Brain pericyte (primary cell): ENCODE measurements at places on chromosomes 2 and 18.

DNA sequence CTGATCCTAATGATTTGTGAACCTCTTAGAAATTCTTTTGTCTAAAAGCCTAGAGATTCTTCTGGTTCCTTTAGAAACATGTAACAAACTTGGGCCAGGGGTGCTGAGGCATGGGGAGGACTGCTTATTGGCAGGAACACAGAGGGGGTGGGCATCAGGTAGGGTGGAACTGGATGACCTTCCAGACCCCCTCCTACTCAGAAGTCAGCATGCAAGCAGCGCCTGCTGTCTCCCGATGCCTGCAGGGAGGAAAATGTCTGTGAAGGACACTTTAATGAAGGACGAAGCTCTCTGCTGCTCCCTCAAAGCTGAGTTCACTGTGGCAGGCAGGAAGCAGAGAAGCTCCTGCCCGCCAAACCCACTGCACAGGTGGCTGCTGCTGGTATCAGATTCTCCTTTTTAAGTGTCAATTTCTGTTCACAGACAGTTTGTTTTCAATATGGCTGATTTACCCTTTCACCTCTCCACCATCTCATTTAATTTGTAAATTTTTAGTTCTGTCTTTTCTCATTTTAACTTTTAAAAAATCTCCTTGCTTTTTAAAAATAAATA is 19.4 kb downstream of the COA5 start:
- DNase-seq = no peak

GRCh38 chr2:62944362-62944761 is 106.3 kb upstream of the OTX1 start:
- DNase-seq = no peak

DNA sequence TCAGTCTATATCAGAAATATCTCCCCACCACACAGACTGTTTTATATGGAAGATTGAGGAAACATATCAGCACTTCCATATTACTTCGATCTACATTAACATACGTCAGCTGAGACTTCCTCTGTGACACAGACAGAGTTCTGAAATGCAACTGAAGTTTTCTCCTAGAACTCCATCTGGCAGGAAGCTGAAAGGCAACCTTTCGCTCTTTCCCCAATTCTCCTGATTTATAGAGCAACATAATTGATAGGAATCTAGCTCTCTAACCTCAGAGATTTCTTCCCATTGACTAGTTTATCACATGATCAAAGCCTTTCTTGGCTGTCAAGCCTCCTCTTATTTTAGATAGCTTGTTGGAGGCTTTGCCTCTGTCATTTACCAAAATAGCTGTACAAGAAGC is 806.7 kb upstream of the CHAC2 start:
- no peak for DNase-seq

DNA sequence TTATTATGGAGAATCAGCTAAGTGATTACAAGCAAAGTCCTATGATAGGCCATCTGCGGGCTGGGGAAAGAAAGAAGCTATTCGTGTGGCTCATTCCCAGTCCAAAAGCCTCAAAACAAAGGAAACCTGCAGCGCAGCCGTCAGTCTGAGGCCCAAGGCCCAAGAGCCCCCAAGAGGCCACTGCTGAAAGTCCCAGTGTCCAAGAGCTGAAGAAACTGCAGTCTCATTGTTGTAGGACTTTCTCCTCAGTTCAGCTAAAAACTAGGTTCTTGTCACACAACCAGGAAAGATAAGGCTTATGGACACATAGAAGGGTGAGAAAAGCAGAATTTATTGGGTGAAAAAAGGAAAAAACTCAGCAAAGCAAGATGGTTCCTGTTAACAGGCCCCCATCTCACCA is 143.2 kb downstream of the RHBDD1 start:
- DNase-seq = no peak

DNA sequence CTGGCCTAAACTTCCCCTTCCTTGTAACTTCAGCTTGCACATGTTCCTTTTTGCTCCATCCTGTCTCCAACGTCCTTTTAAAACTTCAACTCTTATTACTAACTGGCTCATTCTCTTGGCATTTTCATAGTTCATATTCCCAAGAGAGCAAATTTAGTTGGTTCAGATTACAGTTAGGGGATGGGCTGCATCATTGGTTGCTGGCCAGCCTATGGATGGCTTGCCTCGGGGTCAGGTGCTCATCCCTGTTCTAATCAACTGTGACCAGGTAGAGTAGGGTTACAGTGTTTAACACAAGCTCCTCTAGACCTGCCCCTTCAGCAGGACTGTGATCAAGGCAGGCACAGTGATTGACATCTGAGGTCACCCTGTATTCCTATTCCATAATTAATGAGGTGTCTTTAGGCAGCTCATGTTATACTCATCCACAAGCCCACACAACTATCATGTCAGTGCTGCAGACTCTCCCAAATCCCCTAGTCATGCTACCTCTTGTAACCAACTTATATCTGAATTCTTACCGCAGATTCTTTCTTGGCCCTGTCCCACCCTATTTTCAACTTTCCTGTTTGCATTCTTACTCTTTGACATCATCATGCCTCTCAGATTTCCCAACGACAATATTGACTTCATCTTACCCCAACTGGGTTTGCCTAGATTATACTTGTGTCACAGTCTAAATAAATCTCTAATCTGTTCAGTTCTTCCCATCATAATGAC is 293.3 kb downstream of the MTX2 start:
- DNase-seq = no peak

DNA sequence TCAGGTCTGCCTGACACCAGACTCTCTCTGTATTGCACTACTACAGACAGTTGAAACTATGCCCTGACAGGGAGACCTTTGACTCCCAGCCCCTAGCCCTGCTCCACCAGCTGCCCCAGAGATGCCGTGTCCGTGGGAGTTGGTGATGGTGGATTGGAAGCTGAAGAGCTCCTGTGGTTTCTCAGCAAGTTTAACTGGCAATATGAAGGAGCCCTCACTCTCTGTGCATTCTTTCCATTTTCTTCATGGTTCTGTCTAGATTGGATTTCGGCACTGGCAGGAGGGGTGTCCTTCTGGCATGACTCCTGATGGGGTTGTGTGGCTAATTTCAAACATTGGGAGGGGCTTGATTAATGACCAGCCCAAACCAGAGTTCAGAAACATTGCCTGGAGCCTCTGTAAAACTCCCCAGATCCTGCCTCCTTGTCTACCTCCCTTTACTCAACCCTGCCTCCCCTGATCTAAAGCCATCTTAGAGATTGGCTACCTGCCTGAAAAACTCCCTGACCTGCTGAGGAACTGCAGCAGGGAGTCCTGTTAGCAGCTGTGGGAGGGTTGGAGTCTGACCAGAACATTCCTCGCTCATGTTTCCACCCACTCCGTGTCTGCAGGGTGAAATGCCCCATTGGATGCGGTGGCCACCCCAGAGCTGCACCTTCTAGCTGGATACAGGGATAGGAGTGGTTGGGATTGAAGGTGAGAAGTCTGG is 206.9 kb upstream of the SPRED2 start:
- no peak for DNase-seq

GRCh38 chr2:23640711-23641110 is 255.7 kb downstream of the KLHL29 start:
- no peak for DNase-seq

DNA sequence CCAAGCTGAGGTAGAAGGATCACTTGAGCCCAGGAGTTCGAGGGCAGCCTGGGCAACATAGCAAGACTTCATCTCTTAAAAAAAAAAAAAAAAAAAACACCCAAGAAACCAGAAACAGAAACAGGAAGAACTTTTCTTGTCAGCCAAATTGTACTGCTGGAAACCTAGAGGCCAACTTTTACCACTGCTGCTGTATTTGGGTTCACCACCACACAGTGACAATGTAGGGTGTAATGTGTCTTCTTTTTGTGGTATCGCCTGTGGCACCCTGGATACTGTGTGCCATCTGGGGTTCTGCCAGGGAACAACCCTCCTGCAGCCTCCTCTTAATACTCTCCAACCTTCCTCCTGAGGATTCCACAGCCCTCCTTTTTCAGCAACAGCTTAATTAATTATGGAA is 72.6 kb downstream of the STK39 start:
- DNase-seq = no peak

GRCh38 chr18:72866442-72866900 is 1.3 kb downstream of the NETO1 start:
- DNase-seq = no peak

GRCh38 chr2:161124201-161124600 is 36.0 kb upstream of the TANK start:
- no peak for DNase-seq

- no peak for DNase-seq
Measured at GRCh38 chr18:64110692-64111480, 38.0 kb downstream of the LINC00305 start.

- DNase-seq = no peak
Measured at GRCh38 chr18:55878224-55878623, 290.2 kb upstream of the TCF4 start.

GRCh38 chr2:160472839-160473251 is 20.8 kb downstream of the RBMS1 start:
- DNase-seq = no peak

GRCh38 chr18:64097497-64097896 is 51.4 kb downstream of the LINC00305 start:
- DNase-seq = no peak

GRCh38 chr2:156903335-156903734 is 354.2 kb upstream of the GALNT5 start:
- DNase-seq = no peak

DNA sequence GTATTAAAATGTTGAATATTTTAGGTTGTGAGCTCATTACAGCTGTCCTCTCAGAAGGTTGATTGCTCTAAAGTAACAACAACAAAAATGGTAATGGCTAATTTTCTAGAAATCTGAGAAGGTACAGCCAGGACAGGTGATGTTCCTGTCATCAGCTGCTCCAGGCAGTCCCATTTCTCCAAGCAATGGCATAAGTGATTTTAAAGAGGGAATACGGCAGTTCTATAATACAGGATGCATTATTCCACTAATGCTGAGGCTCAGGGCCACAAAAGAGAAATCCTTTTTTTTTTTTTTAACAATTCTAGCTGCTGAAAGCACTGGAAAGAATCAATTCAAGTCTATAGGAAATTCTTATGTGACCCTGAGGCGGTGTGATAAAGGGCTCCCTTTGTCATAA is 199.9 kb downstream of the PMAIP1 start:
- no peak for DNase-seq

DNA sequence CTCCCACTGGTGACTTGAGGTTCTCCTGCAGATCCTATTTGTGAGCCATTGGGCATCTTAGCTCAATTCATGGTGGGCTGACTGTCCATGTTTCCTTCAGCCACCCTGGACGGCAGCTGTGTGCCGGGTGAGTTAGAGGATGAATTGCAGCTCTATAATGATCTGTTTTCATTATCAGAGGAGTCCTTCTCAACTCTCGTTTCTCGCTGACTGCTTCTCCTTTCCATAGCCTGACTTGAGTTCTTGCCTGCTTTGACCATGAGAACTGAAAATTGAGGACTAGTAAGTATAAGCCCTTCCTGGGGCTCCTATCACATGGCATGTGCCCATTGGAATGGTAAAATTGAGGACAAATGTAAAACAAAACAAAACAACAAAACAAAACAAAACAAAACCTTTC is 121.8 kb downstream of the CDC42EP3 start:
- no peak for DNase-seq

GRCh38 chr2:115294999-115295398 is 852.6 kb downstream of the DPP10 start:
- DNase-seq = no peak

DNA sequence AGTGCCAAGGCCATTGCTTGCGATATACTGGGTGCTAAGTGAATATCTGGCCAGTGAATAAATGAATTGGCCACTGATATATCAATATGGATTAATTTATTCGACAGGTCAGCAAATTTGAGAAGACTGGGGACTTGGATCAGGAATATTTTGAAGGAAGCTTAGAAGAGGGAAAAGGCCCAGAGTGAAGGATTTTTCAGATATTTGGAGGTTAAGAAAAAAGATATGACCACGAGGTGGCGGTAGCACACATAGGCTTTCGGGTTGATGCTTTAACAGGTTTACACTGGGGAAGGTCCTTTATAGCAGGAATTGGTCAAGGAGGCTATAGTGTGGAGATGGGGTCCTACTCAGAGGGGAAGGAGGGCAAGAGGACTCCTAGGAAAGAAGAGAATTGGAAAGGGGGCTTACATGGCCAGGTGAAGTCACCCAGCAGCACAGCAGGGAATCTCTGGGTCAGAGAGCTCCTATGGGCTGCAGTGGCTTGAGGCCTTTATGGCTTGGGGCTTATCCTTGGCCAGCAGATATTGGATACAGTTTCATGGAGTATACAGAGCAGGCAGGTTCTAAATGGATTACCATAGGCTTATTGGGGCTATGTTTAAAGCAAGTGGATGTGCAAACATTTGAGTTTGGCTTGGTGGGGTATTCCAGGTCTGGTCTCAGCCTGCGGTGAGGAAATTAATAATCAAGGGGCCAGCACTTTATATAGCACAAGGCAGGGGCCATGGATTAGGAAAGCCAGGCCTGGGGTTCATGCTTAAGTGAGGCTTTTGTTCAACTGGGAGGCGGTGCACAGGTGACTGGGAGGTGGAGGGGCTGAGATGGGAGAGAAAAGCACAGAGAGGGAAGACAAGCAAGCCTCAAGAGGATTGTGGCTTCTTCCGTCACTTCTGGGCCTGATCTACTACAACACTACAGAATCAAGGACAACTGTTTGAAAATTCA is 9.7 kb downstream of the IL1RN start:
- no peak for DNase-seq

- no peak for DNase-seq
Measured at GRCh38 chr2:171487201-171487600, 35.1 kb upstream of the CYBRD1 start.

DNA sequence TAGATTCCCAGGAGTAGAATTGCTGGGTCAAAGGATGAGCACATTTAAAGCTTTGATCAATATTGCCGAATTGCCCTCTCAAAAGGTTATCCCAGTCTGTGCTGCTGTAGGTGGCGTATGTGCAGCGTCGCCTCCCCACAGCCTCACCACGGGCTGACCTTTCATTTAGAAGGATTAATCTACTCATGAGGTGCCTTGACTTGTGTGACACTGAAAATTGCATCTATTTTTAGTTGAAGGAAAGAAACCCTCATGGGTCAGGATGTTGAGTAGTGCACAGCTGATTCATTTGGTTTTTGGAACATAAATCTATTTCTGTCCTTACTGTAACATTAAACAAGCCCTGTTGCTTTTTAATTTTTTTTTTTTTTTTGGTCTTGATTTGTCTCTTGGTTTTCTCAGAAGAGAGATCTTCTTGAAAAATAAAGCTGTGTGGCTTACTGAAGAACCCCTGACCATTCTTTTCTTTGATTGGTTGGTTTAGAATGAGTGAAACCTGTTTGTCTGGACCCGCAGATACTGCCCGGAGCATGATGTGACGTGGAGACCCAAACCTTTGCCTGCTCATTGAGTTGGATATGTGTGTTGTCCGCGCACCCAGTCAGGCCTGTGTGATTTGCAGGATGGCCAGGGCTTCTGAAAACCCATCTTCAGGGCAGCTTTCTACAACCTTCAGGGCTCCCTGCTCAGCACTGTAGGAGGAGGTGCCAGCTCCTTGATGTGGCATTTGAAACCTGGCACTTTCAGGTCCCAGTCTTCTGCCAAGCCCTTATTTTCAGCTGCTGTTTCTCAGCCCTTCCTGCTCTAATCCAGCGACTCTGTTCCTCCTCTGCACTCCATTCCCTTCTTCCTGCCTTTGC is 61.0 kb downstream of the LPIN1 start:
- DNase-seq = no peak

GRCh38 chr2:65831509-65831908 is 399.1 kb upstream of the SPRED2 start:
- DNase-seq = no peak
